Retinal pigment epithelial cell (primary cell): ENCODE measurements at places on chromosomes 13 and 19.
A peak's percentile ranks its signal among the peaks of the same experiment; 100 is the strongest.

GRCh38 chr13:100630555-100630954 lies 42.0 kb upstream of the GGACT start:
- DNase-seq = no peak

- DNase-seq = no peak
These were observed 60.1 kb upstream of the F7 start for GRCh38 chr13:113045251-113046127.

GRCh38 chr19:34104096-34104495 lies 68.2 kb upstream of the LSM14A start:
- no peak for DNase-seq

- DNase-seq = peak; percentile 83
These were observed 96.2 kb downstream of the CYSLTR2 start for GRCh38 chr13:48749699-48750473.

DNA sequence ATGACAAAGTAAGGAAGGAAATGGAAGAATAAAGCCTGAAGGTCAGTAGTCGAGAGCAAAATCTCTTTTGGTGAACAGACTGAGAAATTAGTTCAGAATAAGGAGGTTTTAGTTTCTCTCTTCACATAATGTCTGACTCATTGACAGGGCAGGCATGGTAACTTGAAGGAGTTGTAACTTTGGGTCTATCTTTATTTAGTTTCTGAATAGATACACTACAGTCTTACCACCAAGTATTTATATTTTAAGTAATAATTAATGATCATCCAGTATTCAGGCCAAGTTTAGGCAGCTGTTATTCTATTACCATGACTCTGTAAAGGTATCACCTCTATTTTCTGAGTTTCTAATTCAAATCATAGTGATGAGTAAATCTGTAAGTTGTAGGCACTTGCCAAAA lies 219.9 kb downstream of the SPRY2 start:
- no peak for DNase-seq

- no peak for DNase-seq
These were observed 54.5 kb downstream of the NUFIP1 start for GRCh38 chr13:44934724-44935123.

- no peak for DNase-seq
These were observed 14.7 kb upstream of the DHDH start for GRCh38 chr19:48918801-48919247.

GRCh38 chr19:3285647-3286176 lies 61.3 kb downstream of the CELF5 start:
- DNase-seq = no peak

- no peak for DNase-seq
These were observed at the start of gene NFIX for GRCh38 chr19:12994701-12995595. Gene NFIX (plus strand): TSS chr19:12995475. CDS start chr19:12995838, 363 bp downstream.

DNA sequence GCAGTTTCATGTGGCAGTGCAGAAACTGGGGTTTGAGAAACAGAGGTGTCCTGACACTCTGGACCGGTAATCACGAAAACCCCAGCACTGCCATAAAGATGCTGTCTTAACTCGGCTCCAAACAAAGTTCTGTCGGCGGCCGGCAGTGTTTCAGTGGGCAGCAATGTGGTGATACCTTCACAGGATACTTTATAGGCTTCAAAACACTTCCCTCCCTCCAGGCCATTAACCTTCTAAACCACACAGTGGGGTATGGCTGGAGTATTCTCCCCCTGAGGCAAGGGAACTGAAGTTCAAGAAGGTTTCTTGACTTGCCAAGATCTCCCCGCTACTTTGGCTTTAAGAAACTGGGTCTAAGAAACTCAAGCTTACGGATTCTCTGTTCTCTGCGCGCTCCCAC lies 1.1 kb downstream of the RUBCNL start:
- DNase-seq = no peak

GRCh38 chr19:4732680-4733114 lies 9.1 kb upstream of the DPP9 start:
- no peak for DNase-seq

GRCh38 chr19:50486823-50487515 lies 10.3 kb upstream of the GARIN5A start:
- no peak for DNase-seq

GRCh38 chr13:37602733-37603381 lies 4.3 kb upstream of the POSTN start:
- no peak for DNase-seq

DNA sequence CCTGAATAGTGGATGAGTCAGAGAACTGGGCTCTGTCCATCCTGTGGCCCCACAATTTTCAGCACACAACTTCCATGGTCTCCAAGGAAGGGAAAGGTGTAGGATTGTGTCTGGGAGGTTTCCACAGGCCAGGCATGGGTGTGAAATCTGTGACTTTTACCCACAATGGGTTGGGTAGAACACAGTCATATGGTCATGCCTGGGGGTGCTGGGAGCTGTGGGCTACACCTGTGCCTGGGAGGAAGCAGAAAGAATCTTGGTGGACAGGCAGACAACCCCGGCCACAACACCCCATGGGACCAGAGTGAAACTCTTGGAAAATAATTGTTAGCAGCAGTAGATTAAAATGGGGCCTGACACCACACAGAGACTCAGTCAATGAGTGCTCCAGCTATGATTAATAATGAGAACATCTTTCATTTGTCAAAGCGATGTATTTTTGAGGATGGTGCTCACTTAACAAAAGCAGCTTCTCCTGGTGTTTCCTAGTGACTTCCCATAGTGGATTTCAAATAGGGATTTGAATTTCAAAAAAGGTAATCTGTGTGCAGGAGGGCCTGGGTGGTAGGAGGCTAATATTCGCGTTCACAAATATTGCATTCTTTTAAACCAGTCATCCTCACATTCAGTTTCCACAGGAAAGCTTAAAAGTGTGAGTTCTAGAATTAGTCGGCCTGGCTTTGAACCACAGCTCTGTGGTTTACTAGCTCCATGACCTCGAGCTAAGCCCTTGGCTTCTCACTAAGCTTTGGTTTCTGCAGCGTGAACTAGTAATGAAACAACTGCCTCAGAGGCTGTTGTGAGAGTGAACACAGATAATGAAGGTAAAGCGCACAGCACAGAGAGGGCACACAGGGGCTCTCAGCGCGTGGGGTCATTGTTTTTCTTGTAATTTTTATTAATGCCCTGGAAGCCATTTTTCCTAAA lies 89.3 kb upstream of the UQCRFS1 start:
- DNase-seq = no peak

GRCh38 chr13:44436589-44437337 lies 63.1 kb downstream of the SERP2 start:
- DNase-seq = peak; percentile 79

DNA sequence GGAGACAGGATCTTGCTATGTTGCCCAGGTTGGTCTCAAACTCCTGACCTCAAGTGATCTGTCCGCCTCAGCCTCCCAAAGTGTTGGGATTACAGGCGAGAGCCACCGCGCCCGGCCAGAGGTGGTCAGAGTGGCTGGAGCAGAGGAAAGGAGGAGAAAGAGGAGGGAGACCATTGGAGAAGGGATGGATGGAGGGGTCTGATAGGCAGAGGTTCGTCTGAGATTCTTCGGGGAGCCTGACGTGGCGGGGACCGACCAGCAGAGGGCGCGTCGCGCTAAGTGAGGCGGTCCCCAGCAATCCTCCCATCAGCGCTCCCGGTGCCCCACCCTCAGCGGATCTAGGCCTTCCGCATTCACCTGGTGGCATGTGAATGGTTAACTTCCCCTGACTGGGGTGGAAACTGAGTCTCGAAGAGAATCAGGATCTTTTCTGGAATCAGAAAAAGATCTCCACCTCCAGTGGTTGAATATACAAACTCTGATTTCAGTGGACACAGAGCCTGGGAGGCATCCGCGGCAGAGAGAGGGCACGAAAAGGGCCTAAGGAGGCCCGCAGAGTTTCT lies 8.8 kb downstream of the GTPBP3 start:
- DNase-seq = no peak

GRCh38 chr13:79448413-79448812 lies 32.5 kb upstream of the NDFIP2 start:
- no peak for DNase-seq

GRCh38 chr19:54266133-54266532 lies 9.1 kb upstream of the LILRB5 start:
- peak; percentile 9 for DNase-seq

- no peak for DNase-seq
These were observed 242.6 kb upstream of the EDNRB start for GRCh38 chr13:78161266-78161665.

DNA sequence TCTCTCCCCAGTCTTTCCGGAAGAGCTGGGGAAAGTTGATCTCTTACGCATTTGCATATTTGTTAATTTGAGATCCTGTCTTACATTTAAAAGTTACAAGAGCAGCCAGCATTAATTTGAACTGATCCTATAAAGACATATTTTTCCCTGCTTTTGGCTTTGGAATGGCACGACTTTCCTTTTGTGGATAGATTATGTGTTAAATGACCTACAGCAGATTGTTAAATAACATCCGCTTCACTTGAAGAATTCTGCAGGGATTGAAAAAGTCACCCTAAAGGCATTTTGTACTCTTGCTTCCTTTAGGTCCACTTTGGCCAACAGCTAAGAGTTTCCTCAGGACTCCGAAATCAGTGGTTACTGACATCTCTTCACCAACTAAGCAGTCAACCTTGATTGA lies 334.0 kb downstream of the TBC1D4 start:
- no peak for DNase-seq

DNA sequence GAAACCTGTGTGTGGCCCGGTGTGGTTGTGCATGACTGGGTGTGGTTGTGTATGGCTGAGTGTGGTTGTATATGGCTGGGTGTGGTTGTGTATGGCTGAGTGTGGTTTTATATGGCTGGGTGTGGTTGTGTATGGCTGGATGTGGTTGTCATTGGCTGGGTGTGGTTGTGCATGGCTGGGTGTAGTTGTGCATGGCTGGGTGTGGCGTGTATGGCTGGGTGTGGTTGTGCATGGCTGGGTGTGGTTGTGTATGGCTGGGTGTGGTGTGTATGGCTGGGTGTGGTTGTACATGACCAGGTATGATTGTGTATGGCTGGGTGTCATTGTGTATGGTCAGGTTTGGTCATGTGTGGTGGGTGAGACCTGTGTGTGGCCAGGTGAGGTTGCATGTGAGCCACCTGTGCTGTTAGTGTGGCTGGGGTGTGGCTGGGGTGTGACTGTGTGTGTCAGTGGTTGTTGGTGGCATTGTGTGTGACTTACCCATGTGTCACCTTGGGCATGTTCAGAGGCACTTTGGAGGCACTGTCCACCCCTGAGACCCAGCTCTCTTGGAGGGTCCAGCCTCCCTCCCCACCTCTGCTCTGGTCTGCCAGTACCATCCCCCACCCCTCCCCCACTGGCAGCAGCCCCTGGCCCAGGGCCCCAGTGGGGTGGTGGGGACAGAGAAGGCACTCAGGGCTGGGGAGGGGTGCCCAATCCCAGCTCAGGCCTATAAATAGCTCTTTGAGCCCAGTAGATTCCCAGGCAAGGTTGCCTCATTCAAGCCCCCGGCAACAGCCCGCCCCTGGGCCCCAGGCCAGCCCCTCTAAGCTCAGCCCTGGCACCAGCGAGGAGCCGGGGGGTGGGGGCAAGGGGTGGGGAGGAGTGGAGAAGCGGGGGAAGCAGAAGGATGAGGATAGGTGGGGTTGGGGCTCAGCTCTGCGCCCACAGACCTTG lies 3.9 kb upstream of the NCAN start:
- no peak for DNase-seq

DNA sequence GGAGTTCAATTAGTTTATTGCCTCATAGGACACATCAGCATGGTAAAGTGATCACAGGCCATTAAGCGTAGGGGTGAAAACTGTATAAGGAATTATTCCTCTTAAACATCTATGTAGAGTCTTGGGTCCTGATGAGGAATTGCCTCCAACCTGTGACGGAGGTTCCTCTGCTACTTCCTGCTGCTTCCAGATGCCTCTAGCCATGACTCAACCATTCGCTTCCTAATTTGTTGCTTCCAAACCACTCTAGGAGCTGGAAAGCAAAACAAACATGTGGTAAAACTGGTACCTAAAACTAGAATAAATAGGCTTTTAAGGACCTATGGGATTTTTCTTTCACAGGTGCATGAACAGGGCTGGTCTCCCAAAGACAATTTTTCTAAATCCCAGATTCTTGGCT lies 253.8 kb downstream of the KLF12 start:
- no peak for DNase-seq

DNA sequence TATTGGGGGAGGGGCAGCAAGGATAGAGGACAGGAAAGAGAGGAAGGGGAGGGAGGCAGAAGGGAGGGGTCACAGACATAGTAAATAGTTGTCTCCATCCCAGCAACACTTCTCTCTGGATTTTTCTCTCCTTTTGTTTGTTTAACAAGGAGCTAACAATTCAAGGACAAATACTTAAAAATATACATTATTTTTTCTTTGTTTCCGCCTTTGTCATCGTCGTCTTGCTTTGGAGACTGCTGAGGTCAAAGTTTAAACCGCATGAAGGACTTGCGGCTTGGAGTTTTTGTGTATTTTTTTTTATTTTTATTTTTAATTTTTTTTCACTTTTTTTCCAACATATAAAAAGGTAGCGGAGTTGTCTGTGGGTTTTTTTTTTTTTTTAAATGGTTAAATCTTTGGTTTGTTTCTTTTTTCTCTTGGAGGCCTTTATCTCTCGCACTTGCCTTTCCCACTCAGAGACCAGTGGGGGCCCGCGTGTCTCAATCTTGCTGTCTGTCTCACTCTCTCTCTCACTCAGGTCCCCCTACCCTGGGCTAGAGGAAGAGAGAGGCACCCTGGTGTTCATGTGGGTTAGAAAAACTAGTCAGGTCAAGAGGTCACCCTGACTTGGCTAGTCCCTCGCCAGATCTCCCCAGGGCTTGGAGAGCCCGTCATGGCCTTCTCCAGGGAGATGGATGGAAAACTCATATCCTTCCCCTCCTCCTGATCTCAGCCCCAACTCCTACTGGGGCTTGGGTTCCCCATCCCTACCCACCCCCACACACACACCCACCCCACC lies 11.0 kb downstream of the ZNF574 start:
- no peak for DNase-seq

GRCh38 chr19:29673451-29674371 lies 8.4 kb downstream of the PLEKHF1 start:
- no peak for DNase-seq

DNA sequence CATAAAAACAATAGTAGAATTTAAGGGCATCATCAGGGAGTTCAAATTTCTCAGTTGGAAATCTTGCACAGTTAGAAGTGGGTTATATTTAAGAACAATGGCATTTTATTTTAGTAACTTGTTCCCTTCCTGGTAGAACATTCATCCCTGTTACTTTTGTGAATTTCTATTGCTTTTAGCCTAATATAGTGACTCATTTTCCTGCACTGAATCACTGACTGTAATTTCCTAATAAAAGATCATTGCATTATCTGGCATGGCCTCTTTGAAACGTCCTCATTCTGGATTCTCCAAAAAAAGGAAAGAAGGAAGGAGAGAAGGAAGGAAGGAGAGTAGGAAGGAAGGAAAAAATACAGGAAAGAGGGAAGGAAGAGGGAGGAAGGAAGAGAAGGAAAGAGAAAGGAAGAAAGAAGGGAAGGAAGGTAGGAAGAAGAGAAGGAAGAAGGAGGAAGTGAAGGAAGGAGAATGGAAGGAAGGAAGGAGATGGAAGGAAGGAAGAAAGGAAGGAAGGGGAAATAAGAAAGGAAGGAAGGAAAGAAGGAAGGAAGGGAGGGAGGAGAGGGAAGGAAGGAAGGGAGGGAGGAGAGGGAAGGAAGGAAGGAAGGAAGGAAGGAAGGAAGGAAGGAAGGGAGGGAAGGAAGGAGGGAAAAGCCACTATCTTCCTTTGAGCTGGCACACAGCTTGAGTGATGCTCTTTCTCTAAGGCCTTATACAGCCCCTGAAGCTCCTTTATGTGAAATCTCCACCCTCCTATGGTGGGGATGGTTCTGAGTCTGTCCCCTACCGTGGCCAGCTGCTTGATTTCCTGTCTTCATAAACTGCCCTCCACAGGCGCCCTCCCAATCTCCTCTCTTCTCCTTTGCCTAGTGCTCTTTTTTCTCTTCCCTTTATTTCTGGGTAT lies 29.8 kb upstream of the TM9SF2 start:
- DNase-seq = no peak
